ENCODE measurements at places on chromosomes 7 and 10.

GRCh38 chr7:20700453-20701227 is 85.2 kb downstream of the ABCB5 start:
- H3K4me1 ChIP-seq, result no peaks in the 10 kb centered on the region
- H3K36me3 ChIP-seq, result no peaks in the 10 kb centered on the region
- peaks cover 6% of the 10 kb centered on the region for H3K27me3 ChIP-seq
- no peak overlapping the region for H3K27ac ChIP-seq

GRCh38 chr7:152505606-152506005 is 69.8 kb upstream of the KMT2C start:
- H3K27ac ChIP-seq, result no peak overlapping the region
- no peaks in the 10 kb centered on the region for H3K36me3 ChIP-seq
- DNase-seq, result no peak
- no peak overlapping the region for H3K4me3 ChIP-seq
- H3K27me3 ChIP-seq, result no peaks in the 10 kb centered on the region

DNA sequence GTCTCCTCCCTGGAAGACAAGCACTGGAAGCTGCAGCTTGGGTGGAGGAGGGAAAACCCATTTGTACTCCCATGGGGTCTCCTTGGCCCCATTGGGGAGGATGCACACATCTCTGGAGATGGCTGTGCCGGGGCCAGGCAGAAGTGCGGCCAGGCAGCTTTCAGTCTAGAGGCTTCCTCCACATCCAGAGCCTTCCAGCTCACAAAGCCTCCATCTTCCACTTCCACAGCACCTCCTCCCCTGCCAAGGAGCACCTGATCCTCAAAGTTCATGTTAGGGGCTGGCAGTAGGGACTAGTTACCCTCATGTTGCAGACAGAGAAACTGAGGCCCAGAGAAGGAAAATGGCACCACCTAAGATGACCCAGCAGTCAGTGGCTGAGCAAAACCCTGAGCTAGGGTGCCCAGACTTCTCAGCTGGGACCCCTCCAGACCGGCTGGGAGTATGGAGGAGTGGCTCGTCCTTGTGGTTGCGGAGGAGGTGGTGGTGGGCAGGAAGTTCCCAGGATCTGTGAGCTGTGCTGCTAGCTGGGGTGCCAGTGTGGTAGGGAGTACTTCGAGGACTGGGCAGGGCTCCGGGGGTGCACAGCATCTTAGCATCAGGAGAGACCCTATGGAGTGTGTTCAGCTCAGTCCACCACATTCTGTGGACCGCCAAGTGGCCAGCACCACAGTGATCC is 44.2 kb downstream of the ADCYAP1R1 start:
- H3K27ac ChIP-seq, result no peak overlapping the region
- no peaks in the 10 kb centered on the region for H3K36me3 ChIP-seq
- H3K4me3 ChIP-seq, result no peak overlapping the region
- no peaks in the 10 kb centered on the region for H3K4me1 ChIP-seq
- no peak for DNase-seq
- H3K27me3 ChIP-seq, result peaks cover 16% of the 10 kb centered on the region

GRCh38 chr10:103265717-103266329 is 11.1 kb upstream of the INA start:
- H3K27ac ChIP-seq, result no peak overlapping the region
- no peaks in the 10 kb centered on the region for H3K4me1 ChIP-seq
- DNase-seq, result peak; percentile 75
- no peaks in the 10 kb centered on the region for H3K27me3 ChIP-seq
- H3K4me3 ChIP-seq, result no peak overlapping the region
- H3K36me3 ChIP-seq, result no peaks in the 10 kb centered on the region

DNA sequence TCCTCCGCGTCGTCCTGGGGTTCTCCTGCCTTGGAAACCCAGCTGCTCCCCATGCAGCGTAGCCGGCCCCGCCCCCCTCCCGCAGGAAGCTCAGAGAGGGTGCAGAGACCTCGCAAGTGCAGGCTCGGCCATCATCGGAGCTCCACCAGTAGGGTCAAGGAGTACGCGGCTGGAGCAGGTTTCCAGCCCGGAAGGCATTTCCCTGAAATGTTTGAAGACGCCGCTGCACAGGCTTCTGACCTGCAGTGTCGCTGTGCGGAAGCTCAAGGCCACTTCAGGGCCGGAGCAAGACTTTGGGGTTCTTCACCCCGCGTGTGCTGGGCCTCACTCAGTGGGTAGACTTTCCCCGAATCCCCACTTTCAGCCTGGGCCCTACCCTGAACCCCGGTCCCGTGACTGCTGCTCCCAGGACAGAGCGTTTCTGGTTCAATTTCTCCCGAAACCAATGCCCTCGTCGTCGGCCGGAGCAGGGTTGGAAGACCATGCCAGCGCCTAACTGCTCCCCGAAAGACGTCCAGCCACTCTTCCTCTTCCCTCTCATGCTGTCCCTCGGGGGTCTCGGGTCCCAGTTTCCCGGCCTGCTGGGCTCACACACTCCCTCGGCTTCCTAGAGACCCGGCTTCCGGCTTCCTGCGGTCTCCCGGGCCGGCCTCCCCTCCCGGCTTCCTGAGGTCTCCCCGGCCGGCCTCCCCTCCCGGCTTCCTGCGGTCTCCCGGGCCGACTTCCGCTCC is 52.1 kb downstream of the INSIG1 start:
- no peak overlapping the region for H3K4me3 ChIP-seq
- peaks cover 11% of the 10 kb centered on the region for H3K4me1 ChIP-seq
- H3K36me3 ChIP-seq, result no peaks in the 10 kb centered on the region
- H3K27me3 ChIP-seq, result no peaks in the 10 kb centered on the region

DNA sequence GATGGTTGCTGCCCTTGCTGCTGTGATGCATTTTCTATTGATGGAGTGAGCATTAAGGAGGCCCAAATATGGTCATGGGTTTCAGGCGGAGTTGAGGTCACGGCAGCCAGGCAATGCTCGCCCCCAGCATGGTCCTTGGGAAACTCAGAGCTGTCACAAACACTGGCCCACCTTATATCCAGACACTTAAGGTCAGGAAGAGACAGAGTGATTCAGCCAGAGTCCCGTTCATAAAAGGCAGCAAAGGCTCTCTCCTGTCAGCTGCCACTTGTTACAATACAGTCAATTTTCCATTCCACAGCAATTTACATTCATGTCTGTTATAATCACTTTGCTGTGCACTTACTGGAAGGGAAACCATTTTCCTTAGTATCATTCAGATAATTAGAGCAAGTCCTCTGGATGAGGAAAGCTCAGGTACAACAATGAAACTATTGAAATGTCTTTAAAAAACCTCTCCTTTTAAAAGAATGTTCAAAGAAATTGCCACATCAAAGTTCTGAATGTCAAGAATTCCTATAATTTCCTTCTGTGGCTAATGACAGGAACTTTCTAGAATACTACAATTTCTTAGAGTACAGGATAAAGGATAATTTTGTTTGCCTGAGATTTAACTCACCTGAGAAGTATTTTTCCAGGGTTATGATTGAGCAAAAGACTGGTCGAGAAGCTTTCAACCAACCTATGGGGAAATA is 14.8 kb upstream of the ANKRD1 start:
- H3K27ac ChIP-seq, result no peak overlapping the region
- H3K4me1 ChIP-seq, result peaks cover 16% of the 10 kb centered on the region
- no peaks in the 10 kb centered on the region for H3K36me3 ChIP-seq
- H3K4me3 ChIP-seq, result no peak overlapping the region

DNA sequence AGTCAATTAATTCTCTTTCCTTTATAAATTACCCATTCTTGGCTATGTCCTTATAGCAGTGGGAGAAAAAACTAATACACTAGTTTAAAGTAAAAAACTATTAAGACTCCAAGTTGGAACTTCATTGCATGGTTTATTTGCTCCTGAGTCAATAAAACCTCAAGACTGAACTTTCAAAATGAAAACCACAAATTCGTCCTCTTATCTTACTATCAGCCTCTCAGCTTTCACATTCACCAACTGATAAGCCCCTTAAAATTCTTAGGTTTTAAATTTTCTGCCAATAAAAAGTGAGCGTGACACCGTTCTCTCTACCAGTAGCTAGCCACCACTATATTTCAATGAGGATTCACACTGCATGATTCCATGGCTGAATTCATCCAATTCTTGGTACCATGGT is 346.4 kb upstream of the NPSR1 start:
- DNase-seq, result no peak
- H3K27me3 ChIP-seq, result peaks cover 6% of the 10 kb centered on the region
- no peaks in the 10 kb centered on the region for H3K36me3 ChIP-seq
- H3K4me3 ChIP-seq, result no peak overlapping the region
- no peak overlapping the region for H3K27ac ChIP-seq
- H3K4me1 ChIP-seq, result no peaks in the 10 kb centered on the region

DNA sequence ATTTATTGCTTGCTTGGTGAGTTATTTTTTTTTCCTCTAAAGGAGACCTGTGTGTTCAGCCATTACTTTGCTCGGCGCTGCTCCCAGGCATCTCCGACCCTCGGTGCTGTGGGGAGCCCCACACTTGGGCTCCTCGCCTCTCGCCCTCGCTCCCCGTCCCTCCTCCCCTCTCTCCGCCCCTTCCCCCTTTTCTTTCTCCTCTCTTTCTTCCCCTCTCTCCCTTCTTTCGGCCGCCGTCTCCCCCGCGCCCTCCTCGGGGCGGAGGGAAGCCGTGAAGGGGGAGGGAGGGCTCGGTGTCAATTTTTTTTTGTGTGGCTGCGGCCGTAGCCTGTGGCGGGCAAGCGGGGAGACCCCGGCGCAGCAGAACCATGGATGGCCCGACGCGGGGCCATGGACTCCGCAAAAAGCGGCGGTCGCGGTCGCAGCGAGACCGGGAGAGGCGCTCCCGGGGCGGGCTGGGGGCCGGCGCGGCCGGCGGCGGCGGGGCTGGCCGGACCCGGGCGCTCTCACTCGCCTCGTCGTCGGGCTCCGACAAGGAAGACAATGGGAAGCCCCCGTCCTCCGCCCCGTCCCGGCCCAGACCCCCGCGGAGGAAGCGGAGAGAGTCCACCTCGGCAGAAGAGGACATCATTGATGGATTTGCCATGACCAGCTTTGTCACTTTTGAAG is 1.1 kb downstream of the AUTS2 start:
- H3K27me3 ChIP-seq, result no peaks in the 10 kb centered on the region
- no peaks in the 10 kb centered on the region for H3K36me3 ChIP-seq
- H3K27ac ChIP-seq, result peak overlapping the region; percentile 59
- DNase-seq, result peak; percentile 62
- peak overlapping the region; percentile 79 for H3K4me3 ChIP-seq
- peaks cover 7% of the 10 kb centered on the region for H3K4me1 ChIP-seq

DNA sequence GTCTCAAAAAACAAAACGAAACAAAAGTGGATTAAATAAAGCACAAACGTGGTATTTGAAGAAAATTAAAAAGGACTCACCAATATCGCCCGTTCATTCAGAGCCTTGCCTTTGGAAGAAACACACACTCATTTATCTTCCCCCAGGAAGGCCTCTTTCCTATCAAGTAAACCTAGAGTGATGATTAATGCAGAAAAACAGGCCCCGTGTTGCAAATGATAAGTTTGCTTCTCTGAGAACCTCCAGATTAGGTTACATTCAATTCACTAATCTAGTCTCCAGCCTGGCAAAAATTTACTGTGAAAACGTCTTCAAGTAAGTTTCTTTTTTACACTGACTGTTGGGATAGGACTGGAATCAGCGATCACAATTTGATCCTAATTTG is 78.0 kb upstream of the C1GALT1 start:
- H3K4me3 ChIP-seq, result no peak overlapping the region
- no peak for DNase-seq
- H3K27me3 ChIP-seq, result no peaks in the 10 kb centered on the region
- H3K36me3 ChIP-seq, result no peaks in the 10 kb centered on the region
- H3K4me1 ChIP-seq, result peaks cover 12% of the 10 kb centered on the region

DNA sequence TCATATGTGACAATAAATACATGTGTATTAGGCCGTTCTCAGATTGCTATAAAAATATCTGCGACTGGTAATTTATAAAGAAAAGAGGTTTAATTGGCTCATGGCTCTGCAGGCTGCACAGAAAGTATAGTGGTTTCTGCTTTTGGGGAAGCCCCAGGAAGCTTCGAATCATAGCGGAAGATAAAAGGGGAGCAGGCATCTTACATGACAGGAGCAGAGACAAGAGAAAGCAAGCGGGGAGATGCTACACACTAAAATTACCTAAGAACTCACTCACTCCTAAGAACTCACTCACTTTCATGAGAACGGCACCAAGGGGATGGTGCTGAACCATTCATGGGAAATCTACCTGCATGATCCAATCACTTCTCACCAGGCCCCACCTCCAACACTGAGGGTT is 284.9 kb downstream of the OTUD1 start:
- H3K4me1 ChIP-seq, result no peaks in the 10 kb centered on the region
- no peak for DNase-seq
- no peaks in the 10 kb centered on the region for H3K36me3 ChIP-seq
- H3K27ac ChIP-seq, result no peak overlapping the region
- no peak overlapping the region for H3K4me3 ChIP-seq

- H3K36me3 ChIP-seq, result no peaks in the 10 kb centered on the region
- peaks cover 26% of the 10 kb centered on the region for H3K4me1 ChIP-seq
- no peak for DNase-seq
- H3K4me3 ChIP-seq, result no peak overlapping the region
These were observed 71.8 kb downstream of the AFAP1L2 start for GRCh38 chr10:114332301-114333192.

- peaks cover 50% of the 10 kb centered on the region for H3K4me1 ChIP-seq
- DNase-seq, result no peak
- no peaks in the 10 kb centered on the region for H3K27me3 ChIP-seq
- no peaks in the 10 kb centered on the region for H3K36me3 ChIP-seq
- H3K27ac ChIP-seq, result no peak overlapping the region
These were observed 200.3 kb upstream of the LYZL2 start for GRCh38 chr10:30829901-30830300.

DNA sequence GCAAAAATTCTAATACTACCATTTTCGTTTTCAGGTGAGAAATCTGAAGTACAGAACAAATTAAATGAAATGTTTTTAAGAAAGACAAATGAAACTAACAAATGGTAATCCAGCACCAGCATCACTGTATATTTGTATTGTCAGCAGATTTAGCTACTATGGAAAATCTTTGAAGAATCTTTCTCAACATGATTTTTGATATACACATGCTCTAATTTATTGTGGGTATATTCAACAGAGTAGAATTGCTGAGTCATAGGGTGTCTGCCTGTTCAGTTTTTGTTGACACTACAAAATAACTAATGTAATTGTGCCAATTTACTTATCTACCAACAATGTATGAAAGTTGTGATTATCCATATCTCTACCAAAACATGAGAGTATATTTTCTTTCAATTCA is 437.6 kb downstream of the PCDH15 start:
- no peaks in the 10 kb centered on the region for H3K36me3 ChIP-seq
- no peak for DNase-seq
- H3K4me1 ChIP-seq, result no peaks in the 10 kb centered on the region
- H3K27ac ChIP-seq, result no peak overlapping the region
- H3K4me3 ChIP-seq, result no peak overlapping the region

GRCh38 chr10:70458329-70459060 is 17.0 kb upstream of the NODAL start:
- DNase-seq, result peak; percentile 50
- peaks cover 15% of the 10 kb centered on the region for H3K4me1 ChIP-seq
- peak overlapping the region; percentile 58 for H3K4me3 ChIP-seq
- no peaks in the 10 kb centered on the region for H3K27me3 ChIP-seq
- H3K27ac ChIP-seq, result peak overlapping the region; percentile 25
- no peaks in the 10 kb centered on the region for H3K36me3 ChIP-seq

DNA sequence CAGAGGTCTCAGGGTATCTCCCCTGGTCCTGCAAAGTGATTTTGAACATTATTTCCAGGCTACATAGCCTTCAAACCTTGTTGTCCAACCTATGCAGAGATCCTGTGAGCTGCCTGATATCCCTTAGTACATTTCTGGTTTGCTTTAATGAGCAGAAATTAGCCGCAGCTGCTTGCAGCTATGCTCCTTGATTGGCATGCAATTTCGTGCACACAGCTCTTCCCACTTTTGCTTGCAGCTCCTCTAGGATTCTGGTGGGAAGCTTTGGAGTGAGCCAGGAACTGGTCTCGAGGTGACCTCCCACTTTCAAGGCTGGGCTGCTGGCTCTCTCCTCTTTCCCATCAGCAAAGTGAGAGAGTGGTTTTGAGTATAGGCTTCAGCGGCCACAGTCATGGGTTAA is 45.8 kb downstream of the OAT start:
- DNase-seq, result no peak
- peaks cover 2% of the 10 kb centered on the region for H3K27me3 ChIP-seq
- H3K4me1 ChIP-seq, result no peaks in the 10 kb centered on the region
- H3K4me3 ChIP-seq, result no peak overlapping the region
- no peak overlapping the region for H3K27ac ChIP-seq
- no peaks in the 10 kb centered on the region for H3K36me3 ChIP-seq
